ENCODE measurements at places on chromosomes 7 and 10.
A peak's percentile ranks its signal among the peaks of the same experiment; 100 is the strongest.

- H3K4me1 ChIP-seq: peaks cover 32% of the 10 kb centered on the region
- H3K27ac ChIP-seq: peak overlapping the region; percentile 77
- no peak overlapping the region for H3K4me3 ChIP-seq
- no peaks in the 10 kb centered on the region for H3K27me3 ChIP-seq
Observed at GRCh38 chr7:83487801-83488200, 161.1 kb downstream of the SEMA3E start.

GRCh38 chr10:64537112-64537511 is 1015.9 kb downstream of the REEP3 start:
- H3K27me3 ChIP-seq: peaks cover 7% of the 10 kb centered on the region
- H3K4me3 ChIP-seq: no peak overlapping the region
- no peak overlapping the region for H3K27ac ChIP-seq
- no peaks in the 10 kb centered on the region for H3K4me1 ChIP-seq

GRCh38 chr7:130218806-130219620 is 11.4 kb downstream of the SSMEM1 start:
- no peaks in the 10 kb centered on the region for H3K36me3 ChIP-seq
- no peak overlapping the region for H3K4me3 ChIP-seq
- DNase-seq: no peak
- H3K27ac ChIP-seq: no peak overlapping the region
- H3K4me1 ChIP-seq: no peaks in the 10 kb centered on the region

DNA sequence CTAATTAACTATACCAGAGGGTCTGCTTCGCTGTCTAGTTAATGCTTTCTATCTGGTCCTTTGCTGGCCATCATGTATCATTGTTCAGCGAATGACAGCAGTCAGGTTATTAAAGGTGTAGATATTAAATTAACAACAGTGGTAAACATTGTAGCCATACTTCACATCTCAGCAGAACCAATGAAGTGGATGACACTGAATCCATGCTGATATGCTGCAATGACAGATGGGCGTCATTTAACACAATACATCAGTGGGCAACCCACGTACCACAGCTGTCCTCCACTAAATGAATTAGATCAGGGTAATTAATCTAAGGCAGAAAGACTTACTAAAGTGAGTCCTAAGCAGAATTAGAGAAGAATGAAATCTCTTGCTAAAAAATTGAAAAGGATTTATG is 767.2 kb downstream of the NXPH1 start:
- no peak overlapping the region for H3K27ac ChIP-seq
- no peaks in the 10 kb centered on the region for H3K4me1 ChIP-seq
- H3K27me3 ChIP-seq: no peaks in the 10 kb centered on the region
- H3K36me3 ChIP-seq: no peaks in the 10 kb centered on the region

GRCh38 chr10:83458611-83459010 is 680.7 kb upstream of the GHITM start:
- H3K36me3 ChIP-seq: no peaks in the 10 kb centered on the region
- H3K4me1 ChIP-seq: no peaks in the 10 kb centered on the region
- DNase-seq: no peak
- H3K27me3 ChIP-seq: no peaks in the 10 kb centered on the region
- H3K4me3 ChIP-seq: no peak overlapping the region

DNA sequence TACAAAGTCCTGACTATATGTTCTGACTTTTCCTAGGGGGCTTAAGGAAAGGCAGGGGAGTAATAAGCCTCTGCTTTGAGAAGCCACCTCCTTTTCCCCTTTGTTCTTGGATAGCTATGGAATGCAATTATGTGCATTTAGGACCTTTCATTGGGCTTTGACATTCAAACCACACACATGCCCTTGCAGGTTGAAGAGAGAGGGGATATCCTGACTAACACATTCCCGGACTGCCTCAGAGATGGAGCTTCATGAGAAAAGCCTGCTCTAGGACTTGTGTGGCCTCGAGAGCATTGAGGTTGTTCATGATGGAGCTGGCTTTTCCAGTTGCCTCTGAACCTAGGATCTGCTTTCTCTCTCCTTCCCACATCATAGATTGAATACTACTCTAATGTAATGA is 694.5 kb downstream of the LRMDA start:
- H3K27me3 ChIP-seq: no peaks in the 10 kb centered on the region
- no peaks in the 10 kb centered on the region for H3K4me1 ChIP-seq
- no peak overlapping the region for H3K27ac ChIP-seq
- DNase-seq: no peak

DNA sequence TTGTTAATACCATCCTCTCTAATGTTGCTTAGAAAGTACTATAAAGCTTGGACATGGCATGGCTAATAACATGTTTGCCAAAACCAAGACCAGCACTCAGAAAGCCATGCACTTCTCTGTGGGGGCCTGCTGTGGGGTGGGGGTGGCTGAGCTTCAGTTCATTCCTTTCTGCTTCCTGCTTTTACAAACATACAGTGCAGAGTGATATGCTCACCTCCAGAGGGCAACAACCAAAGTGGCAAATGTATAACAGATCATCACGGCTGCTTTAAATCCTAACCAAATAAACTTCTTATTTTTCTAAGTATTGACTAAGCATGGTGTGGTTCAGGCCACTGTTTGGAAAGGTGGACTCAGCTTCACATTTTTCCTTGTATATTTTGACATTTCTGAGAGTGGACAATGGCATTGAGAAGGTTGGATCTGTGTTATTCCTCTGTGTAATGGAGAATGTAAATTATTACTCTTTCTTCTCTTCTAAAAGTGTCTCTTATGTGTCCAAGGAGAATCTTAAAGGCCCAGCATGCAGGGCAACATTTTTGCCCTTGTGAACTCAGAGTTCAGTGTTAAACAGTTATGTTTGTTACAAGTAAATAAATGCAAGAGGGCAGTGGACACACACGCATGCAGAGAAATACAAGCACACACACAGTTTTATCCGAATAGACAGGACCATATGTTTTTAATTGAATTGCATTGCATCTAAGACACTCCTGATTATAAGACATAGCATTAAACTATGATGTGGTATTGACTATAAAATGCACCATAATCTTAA is 186.1 kb downstream of the HERPUD2 start:
- no peak overlapping the region for H3K4me3 ChIP-seq
- H3K36me3 ChIP-seq: no peaks in the 10 kb centered on the region
- no peak overlapping the region for H3K27ac ChIP-seq
- no peaks in the 10 kb centered on the region for H3K27me3 ChIP-seq
- H3K4me1 ChIP-seq: no peaks in the 10 kb centered on the region

GRCh38 chr7:156629873-156630272 is 10.7 kb upstream of the RNF32 start:
- H3K36me3 ChIP-seq: no peaks in the 10 kb centered on the region
- no peaks in the 10 kb centered on the region for H3K27me3 ChIP-seq
- no peak overlapping the region for H3K27ac ChIP-seq
- no peaks in the 10 kb centered on the region for H3K4me1 ChIP-seq
- no peak overlapping the region for H3K4me3 ChIP-seq
- no peak for DNase-seq

DNA sequence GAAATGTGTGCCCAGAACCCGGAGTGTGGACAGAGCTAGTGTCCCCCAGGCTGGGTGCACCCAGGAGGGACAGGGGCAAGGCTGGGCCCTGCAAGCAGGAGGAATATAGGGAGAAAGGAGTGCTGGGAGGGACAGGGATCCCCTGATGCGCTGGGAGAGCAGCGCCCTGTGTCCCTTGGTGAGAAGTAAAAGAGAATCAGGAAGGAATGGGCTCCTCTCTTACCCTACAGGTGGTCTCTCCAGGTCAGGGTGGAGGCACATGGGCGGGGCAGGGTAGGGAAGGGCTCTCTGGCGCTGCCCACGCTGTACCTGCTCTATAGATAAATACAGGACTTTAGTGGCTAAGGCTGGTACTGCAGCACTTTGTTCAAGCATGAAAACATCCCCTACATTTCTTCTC is 753.8 kb downstream of the GRID1 start:
- H3K27me3 ChIP-seq: no peaks in the 10 kb centered on the region
- H3K27ac ChIP-seq: no peak overlapping the region
- no peak overlapping the region for H3K4me3 ChIP-seq
- H3K36me3 ChIP-seq: no peaks in the 10 kb centered on the region
- DNase-seq: no peak

- no peaks in the 10 kb centered on the region for H3K4me1 ChIP-seq
- no peak overlapping the region for H3K27ac ChIP-seq
- no peak for DNase-seq
- no peak overlapping the region for H3K4me3 ChIP-seq
Observed at GRCh38 chr7:23964715-23965114, 254.7 kb downstream of the STK31 start.

DNA sequence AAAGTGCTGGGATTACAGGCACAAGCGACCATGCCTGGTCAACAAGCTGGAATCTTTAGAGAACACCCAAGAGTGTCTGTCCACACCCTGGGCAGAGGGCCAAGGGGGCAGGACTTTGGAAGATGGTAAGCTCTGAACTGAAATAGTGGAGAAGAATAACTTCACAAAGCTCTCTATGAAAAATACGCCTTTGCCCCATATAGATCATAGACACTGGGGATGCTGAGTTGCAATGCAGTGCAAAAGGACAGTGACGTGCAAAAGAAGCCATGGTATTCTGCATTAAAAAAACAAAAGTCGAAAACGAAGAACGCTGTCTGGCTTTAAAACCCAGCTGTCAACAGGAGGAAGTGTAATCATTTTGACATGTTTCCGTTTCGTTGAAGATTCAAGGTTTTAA is 353.6 kb downstream of the CALN1 start:
- no peak overlapping the region for H3K27ac ChIP-seq
- DNase-seq: no peak
- no peaks in the 10 kb centered on the region for H3K36me3 ChIP-seq
- H3K4me3 ChIP-seq: no peak overlapping the region
- no peaks in the 10 kb centered on the region for H3K27me3 ChIP-seq

- no peak overlapping the region for H3K4me3 ChIP-seq
- H3K36me3 ChIP-seq: no peaks in the 10 kb centered on the region
- H3K27ac ChIP-seq: no peak overlapping the region
- no peak for DNase-seq
- H3K4me1 ChIP-seq: no peaks in the 10 kb centered on the region
- H3K27me3 ChIP-seq: no peaks in the 10 kb centered on the region
Observed at GRCh38 chr7:55589905-55590304, 17.6 kb upstream of the VOPP1 start.

DNA sequence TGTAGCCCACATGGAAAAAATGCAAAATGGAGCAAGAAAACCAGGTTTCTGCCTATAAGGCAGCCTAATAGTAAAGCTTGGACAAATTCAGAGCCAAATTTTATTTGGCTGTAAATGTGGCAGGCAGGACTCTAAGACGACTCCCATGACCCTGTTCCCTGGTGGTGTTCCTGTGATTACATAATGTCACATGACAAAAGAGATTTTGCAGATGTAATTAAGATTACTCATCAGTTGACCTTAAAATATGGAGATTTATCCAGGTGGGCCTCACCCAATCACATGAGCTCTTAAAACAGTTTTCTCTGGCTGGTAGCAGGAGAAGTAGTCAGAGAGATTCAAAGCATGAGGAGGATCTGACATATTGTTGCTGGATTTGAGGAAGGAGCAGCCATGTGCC is 303.1 kb upstream of the IMMP2L start:
- no peak overlapping the region for H3K4me3 ChIP-seq
- peaks cover 32% of the 10 kb centered on the region for H3K36me3 ChIP-seq
- no peaks in the 10 kb centered on the region for H3K4me1 ChIP-seq
- DNase-seq: no peak
- H3K27me3 ChIP-seq: no peaks in the 10 kb centered on the region

DNA sequence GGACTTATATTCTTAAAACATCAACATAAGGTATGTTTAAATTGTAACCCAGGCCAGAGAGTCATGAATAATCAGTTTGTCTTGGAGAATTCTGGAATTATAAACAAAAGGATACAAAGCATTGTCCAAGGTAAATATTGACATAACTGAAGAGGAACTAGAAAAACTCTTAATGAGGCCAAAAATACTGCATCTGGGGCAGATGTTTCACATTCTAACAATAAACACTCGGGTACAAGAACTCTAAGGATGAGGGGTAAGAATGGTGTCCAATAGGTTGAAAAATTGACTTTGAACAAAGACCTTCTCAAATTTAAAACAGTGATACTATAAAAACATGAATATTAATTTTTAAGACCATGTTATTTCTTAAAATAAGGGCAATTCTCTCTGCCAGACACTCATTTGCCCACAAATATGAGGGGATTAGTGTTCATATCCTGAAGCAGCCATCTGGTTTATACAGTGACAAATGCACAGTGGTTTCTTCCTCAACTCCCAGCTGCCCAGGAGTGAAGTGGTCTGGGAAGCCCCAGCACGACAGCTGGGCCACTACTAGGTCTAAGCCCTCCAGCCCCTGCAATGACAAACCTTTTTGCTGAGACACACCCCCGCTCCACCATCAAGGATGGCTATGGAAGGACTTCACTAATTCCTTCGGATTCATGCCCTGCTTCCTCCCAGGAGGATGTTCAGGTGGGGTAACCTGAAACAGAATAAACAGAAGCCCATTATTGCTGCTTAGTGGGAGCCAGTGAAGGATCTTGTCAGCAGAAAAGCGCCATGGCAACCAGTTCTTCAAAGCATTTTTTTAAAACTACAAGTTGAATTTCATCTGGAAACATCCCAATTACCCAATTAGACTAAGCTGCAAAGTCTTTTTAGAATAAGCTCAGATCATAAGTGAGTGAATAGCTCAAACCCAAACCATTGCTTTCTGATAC is 107.5 kb upstream of the ARID5B start:
- no peaks in the 10 kb centered on the region for H3K27me3 ChIP-seq
- H3K27ac ChIP-seq: no peak overlapping the region
- no peak overlapping the region for H3K4me3 ChIP-seq
- H3K4me1 ChIP-seq: no peaks in the 10 kb centered on the region

GRCh38 chr7:82162289-82162688 is 281.3 kb downstream of the CACNA2D1 start:
- H3K27ac ChIP-seq: no peak overlapping the region
- no peak overlapping the region for H3K4me3 ChIP-seq
- no peaks in the 10 kb centered on the region for H3K27me3 ChIP-seq
- H3K36me3 ChIP-seq: no peaks in the 10 kb centered on the region

- H3K27ac ChIP-seq: no peak overlapping the region
- DNase-seq: no peak
- peaks cover 5% of the 10 kb centered on the region for H3K4me1 ChIP-seq
- H3K36me3 ChIP-seq: no peaks in the 10 kb centered on the region
Observed at GRCh38 chr10:34180749-34181148, 634.3 kb downstream of the PARD3 start.

DNA sequence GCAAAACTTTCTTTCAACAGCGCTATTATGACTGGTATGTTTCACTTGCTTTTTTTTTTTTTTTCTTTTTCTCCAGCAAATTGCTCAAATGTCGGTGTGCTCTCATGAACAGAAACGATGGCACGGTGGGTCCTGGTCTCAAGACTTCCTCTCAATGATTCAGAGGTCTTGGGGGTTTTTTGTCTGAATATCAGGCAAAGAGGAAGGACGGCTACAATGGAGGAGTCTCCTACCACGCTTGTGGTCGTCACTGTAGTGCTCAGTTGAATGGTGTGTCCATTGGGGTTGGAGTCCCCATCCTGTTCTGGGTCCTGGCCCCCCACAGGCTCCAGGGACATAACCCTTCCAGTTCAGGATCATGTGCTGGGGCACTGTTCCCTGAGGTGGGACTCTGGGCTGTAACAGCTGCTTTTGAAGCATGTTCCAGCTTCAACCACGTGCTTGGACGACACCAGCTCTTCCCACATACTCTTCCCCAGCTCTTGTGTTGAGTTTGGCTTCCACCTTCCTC is 266.7 kb upstream of the KLF6 start:
- no peak for DNase-seq
- H3K27me3 ChIP-seq: no peaks in the 10 kb centered on the region
- no peaks in the 10 kb centered on the region for H3K36me3 ChIP-seq
- H3K27ac ChIP-seq: no peak overlapping the region
- H3K4me1 ChIP-seq: no peaks in the 10 kb centered on the region

- peak; percentile 47 for DNase-seq
- H3K4me1 ChIP-seq: no peaks in the 10 kb centered on the region
- H3K4me3 ChIP-seq: peak within 1 kb of the TSS; percentile 46
- H3K27me3 ChIP-seq: peaks cover 21% of the 10 kb centered on the region
- H3K27ac ChIP-seq: no peak within 1 kb of the TSS
Observed at GRCh38 chr7:149773446-149774236, at the start of gene ZNF467. Gene ZNF467, minus strand, starts transcription at chr7:149773588. Its CDS starts 2,556 bp downstream, at chr7:149771032.

All from RWPE2 (cell line).